HFFc6 (cell line): ENCODE measurements at places on chromosomes 3 and 15. TPM values are rescaled to one million over a fixed set of nuclear protein-coding genes. Genes with fewer than 3 reads are reported as not detected.

Gene SLC25A36
- 30.3 and 31.8 TPM in 2 replicates for total RNA-seq

Gene SAMD7
- not detected in 3 replicates for total RNA-seq

Gene GOLGA6C
- total RNA-seq: not detected in 2 replicates

Gene MYZAP
- total RNA-seq: not detected in 3 replicates

Gene PRSS50
- not detected in 3 replicates for total RNA-seq

Gene TNNC1
- total RNA-seq: 0.35 to 0.57 TPM in 2 of 3 replicates, not detected in the other

Gene CLDN18
- not detected in 3 replicates for total RNA-seq

Gene ACOX2
- total RNA-seq: 9.7 to 12.7 TPM (median 11.9 TPM) in 3 replicates

Gene A4GNT
- not detected in 3 replicates for total RNA-seq

Gene PLIN1
- not detected in 3 replicates for total RNA-seq

Gene RTP1
- not detected in 2 replicates for total RNA-seq

Gene THSD4
- 32.7 to 35.6 TPM (median 34.1 TPM) in 3 replicates for total RNA-seq

Gene GOLGA8R
- 0.21 to 0.67 TPM in 2 of 3 replicates, not detected in the other for total RNA-seq

Gene SAMMSON
- not detected in 2 replicates for total RNA-seq

GRCh38 chr15:40877694-40878093 lies 3.7 kb upstream of the RHOV start:
- no peak for DNase-seq

DNA sequence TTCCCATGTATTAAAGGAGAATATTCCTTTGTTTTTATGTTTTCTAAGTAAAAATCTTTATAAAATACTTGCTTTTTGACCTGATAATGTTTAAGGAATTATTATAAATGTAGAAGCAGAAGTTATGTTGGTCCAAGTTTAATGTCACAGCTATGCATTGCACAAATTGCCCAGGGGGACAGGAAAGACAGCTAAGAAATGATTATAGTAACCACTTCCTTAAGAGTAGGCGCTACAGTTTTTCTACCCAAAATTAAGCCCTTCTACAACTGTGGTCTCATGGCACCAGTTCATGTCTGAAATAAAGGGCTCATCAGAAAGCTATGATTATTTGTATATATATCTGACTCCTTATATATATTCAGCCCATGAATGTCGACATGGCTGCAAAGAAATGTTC lies 176.4 kb downstream of the GBE1 start:
- no peak for DNase-seq

GRCh38 chr3:15495461-15496340 lies 25.8 kb downstream of the COLQ start:
- DNase-seq: no peak

- no peak for DNase-seq
Measured at GRCh38 chr3:53043738-53044137, 2.1 kb downstream of the SFMBT1 start.

DNA sequence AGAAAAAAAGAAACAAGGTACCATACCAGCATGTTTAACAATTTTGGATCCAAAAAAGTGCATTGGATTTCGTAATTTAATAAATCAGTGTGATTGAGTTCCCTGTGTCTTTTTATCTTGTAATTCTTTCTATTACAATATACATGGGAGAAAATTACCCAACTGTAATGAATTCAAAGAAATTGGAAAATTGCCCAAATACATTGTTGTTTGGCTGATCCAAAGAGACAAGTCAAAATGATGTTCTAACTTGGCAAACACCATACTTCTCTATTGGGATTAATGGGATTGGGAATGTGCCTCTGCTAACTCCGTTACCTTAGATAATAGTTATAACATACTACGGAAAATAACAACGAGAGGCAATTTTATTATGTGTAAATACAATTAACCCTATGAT lies 1097.1 kb downstream of the ROBO1 start:
- DNase-seq: no peak

- DNase-seq: no peak
Measured at GRCh38 chr15:77620297-77620696, 12.4 kb downstream of the LINGO1 start.

- no peak for DNase-seq
Measured at GRCh38 chr3:51999846-52000245, 4.2 kb upstream of the RPL29 start.

DNA sequence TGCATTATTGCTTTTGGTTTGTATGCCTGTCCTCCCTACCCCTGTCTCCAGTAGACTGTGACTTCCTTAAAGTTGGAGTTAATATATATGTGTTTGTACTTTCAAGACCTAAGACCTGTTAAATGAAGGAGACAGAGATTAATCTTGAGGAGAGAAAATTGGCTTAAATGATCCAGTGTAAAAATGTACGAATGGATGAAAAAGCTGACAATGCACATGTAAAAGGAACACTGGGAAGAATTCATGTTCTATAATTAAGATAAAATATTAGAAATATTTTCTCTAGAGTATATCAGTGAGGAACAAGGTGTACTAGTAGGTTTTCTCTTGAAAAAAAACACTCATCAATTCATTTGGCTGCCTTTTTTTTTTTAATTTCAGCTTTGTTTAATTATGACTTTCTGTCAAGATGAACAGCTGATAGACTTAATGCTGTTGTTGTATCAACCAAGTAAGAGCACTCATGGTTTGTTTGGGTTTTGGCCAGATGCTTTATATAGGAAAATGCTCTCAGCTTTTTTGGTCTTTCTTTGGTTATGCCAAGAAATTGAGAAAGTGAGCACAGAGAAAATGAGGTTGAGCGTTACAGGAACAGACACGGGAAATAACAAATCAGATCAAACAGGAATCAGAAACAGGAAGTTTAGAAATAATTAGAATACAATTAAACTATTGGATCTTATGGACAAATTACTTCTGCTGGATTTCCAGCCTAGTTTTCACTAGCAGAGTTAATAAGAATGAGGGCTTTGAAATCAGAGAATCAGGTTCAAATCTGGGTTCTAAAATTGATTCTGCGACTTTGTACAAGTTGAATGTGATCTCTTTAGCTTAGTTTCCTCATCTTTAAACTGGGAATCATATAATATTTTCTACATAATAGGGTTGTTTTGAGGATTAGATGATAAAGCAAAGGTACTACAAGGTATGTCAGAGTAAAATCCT lies 38.3 kb upstream of the AADAC start:
- DNase-seq: no peak

DNA sequence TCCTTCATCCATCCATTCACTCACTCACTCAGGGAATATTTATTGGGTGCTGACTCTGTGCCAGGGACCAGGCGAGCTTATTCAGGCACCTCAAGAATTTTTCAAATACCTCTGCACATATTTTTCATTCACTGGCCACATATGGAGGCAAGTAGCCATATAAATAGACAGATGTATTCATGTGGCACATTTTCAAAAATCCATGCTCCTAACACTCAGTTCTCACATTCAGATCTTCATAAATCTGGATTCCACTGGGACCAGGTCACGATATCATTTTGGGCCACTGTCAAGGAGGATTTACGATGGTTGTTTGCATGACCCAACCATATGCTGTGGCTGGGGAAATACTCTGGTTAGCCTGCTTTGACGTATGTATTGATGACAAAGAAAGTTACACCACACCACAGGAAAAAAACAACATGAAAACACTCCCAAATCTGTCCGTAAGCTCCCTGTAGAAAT lies 241.8 kb upstream of the LRTM1 start:
- DNase-seq: peak; percentile 99

DNA sequence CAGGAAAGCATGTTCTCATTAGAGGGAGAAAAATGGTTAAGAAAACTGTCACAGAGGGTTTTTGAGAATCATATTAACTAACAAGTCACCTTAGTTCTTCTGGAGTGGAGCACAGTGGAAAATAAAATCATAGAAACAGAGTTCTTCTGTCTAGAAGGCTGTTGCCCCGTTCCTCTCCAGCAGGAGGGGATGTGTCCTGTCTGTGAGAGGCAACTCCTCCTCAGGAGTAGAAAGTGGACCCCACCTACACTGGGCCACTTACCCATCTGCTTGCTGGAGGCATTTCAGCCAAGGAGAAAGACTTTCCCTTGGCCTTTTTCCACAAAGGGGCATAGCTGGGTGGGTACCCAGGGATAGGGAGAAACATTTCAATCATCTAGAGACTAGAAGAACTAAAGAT lies 106.6 kb downstream of the SSR3 start:
- DNase-seq: no peak

DNA sequence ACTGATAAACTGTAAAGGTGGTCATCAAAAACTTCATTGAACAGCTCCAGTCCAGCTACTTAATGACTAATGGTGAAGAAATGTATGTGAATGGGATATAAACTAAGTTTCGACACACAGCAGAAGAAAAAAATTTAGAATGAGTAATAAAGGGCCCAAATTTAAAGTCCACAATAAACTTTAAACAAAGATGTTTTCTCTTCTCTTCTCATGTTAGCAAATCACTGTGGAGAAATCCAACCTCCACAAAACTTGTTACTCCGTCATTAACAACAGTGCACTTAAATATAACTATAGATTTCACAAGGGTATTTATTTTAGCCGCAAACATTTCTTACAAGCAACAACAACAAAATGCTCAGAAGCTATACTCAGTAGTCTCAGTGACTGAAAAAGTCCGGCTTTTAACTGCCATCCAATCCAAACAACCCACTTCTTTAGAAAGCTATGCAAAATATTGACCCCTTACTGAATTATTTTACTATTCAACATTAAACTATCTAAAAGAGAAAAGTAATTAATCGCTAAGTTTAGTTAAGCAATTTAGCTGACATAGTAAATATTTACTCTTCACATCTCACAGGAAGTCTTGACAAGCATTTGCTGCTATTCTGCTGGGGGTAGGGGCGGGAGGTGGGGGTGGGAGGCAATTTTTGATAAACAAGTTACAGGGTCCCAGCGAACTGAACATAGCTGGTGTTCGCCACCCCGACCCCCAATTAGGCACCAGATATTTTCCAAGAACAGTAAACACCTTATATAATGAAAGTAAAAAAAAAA lies 2.4 kb downstream of the IGF2BP2 start:
- DNase-seq: peak; percentile 79

- no peak for DNase-seq
Measured at GRCh38 chr3:41447701-41448100, 248.4 kb downstream of the CTNNB1 start.

- DNase-seq: no peak
Measured at GRCh38 chr3:42936157-42936981, 30.4 kb downstream of the ZNF662 start.

GRCh38 chr3:66326340-66326739 lies 105.5 kb downstream of the SLC25A26 start:
- DNase-seq: no peak

- no peak for DNase-seq
Measured at GRCh38 chr3:67846166-67846565, 191.8 kb upstream of the SUCLG2 start.

DNA sequence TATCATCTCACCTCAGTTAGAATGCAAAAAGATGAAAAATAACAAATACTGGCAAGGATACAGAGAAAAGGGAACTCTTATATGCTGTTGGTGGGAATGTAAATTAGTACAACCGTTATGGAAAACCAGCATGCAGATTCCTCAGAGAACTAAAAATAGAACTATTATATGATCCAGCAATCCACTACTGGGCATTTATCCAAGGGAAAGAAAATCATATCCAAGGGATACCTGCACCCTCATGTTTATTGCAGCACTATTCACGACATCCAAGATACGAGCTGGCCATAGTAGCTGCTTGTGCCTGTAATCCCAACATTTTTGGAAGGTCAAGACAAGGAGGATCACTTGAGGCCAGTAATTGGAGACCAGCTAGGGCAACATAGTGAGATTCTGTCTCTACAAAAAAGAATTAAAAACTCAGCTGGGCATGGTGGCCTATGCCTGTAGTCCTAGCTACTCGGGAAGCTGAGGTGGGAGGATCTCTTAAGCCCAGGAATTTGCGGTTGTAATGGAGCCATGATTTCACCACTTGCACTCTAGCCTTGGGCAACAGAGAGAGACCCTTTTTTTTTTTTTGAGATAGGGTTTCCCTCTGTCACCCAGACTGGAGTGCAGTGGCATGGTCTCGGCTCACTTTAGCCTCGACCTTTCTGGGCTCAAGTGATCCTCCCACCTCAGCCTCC lies 26.6 kb downstream of the USP50 start:
- no peak for DNase-seq

GRCh38 chr3:9934235-9934621 lies 594 bp downstream of the CRELD1 start:
- no peak for DNase-seq

DNA sequence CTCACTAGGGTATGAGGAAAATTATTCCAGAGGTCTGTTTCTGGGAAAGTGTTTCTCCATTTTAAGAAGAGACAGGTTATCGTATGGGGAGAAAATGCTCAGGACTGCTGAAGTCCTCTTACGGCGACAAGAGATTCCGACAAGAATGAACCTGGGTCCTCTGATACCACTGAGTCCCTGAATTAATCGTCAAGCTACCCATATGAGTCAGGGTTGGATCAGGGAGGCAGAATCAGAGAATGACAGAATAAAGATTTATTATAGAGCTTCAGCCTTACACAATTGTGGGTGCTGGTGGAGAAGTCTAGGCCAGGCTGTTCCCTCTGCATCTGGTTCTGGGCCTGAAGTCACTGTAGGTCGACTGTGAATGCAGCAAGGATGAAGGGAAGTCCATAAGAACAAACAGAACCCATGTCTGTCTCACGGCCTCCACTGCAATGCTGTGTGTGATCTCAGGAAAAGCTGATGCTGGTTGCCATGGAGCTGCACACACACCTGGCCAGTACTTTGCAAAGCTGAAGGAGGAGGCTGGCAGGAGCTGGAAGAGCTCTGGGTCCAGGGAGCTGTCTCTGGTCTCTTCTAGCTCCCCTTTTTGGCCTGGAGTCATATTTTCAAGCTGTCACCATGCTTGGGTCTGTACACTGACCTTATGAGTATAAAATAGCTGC lies 83.9 kb downstream of the HHLA2 start:
- no peak for DNase-seq

DNA sequence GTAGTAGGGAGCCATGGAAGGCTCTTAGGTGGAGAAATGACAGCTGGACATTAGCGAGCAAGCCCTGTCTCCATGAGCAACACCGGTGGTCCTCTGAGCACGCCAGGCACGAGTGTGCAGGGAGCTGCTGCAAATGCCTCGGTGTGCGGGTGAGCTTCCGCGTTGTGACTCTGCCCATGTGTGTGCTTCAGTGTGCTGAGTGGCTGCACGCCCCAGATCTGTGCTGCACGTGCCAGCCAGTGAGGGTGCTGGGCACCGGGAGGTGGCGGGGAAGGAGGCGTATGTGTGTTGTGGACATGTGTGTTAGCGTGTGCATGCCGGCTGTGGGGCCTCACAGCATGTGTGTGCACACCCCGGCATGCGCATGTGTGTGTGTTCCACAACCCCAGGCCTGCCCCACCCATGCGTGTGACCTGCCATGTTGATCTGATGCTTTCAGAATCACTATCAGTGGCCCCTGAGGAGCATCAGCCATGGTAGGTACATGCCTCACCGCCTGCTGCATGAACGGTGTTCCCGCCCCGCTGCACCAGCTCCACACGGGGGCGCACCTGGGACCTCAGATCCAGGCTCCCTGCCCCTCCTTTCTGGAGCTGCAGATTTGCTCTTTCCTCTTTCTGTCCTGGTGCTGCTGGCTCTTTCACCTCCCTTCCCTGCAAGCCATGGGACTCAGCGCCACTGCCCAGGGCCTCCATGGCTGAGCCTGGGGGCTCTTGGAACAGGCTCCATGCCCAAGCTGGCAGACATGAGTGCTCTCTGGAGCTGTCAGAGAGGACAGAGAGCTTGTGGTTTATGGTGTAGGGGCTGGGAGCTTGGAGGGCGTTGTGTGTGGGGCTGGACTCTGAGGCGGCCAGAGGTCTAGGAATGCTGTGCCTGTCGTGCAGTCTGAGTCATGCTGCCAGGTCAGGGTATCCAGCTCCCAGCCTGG lies 169.4 kb downstream of the TBC1D2B start:
- peak; percentile 50 for DNase-seq

- DNase-seq: no peak
Measured at GRCh38 chr15:94256511-94256910, 25.1 kb downstream of the MCTP2 start.

- no peak for DNase-seq
Measured at GRCh38 chr3:62132027-62132602, 241.2 kb downstream of the FEZF2 start.

- no peak for DNase-seq
Measured at GRCh38 chr3:71754610-71755253, 1.1 kb downstream of the GPR27 start.
